ENCODE measurements at places on chromosomes 12 and 14. TPM values are rescaled to one million over a fixed set of nuclear protein-coding genes. Genes with fewer than 3 reads are reported as not detected.

The CLEC1A gene
- polyA plus RNA-seq: 4.3 TPM

DNA sequence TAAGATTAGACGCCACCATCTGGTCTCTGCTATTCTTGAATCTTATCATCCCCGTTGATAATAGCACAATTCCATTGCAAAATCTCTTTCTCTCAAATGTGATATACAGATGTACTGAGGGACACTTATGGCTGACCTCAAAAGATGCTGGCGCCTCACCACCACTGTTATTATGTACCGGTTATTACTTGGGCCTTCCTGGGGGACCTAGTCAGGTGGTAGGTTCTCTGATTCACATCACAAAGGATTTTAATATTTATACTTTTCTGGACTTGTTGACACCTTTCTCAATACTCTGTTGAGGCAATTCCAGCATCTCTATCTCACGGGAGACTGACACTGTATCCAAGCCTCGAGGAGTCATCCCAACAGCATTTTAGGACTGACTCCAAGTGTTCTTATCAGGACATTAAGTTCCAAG, 21.3 kb upstream of the FAM234B start:
- H3K27me3 ChIP-seq: peaks cover 3% of the 10 kb centered on the region
- H3K27ac ChIP-seq: no peak overlapping the region
- H3K4me1 ChIP-seq: no peaks in the 10 kb centered on the region
- H3K4me3 ChIP-seq: no peak overlapping the region

DNA sequence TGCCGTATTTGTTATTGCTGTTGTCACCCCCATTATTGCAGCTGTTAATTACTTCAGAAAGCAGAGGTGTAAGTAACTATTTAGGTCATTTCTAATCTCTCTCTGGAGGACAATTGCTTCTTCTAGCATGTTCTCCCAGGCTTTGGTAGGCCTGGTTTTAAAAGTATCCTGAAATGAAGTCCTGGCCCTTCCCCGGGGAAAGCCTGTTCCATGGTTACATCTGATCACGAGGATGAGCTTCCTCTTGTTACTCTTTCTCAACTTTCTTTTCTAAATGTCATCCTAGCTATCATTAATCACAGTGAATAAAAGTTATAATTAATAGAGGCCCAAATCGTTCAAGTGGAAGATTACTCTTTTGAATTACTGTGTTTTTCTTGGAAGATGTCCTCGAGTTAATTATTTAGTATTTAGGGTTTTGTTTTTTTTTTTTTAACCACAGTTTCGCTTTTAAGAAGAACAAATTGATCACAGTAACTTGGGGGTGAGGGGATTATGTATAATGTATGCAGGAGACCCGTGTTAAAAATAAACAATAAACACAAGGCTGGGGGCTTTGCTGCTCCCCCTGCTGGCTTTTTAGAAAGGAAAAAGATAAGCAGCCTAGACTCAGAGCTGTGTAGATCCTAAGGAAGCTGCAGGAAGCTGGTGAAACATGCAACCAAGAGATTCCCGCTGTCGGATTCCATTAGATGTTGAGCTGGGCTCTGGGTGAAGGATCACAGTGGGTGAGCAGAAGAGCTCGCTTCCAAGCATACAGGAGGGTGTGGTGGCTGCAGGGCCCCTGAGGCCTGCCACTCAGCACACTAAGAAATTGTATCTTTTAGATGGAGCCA, 420.1 kb downstream of the FUT8 start:
- no peak for DNase-seq
- no peaks in the 10 kb centered on the region for H3K36me3 ChIP-seq
- no peak overlapping the region for H3K27ac ChIP-seq
- no peaks in the 10 kb centered on the region for H3K27me3 ChIP-seq
- no peak overlapping the region for H3K4me3 ChIP-seq

- no peak for DNase-seq
- no peaks in the 10 kb centered on the region for H3K4me1 ChIP-seq
- no peak overlapping the region for H3K27ac ChIP-seq
- no peak overlapping the region for H3K4me3 ChIP-seq
- no peaks in the 10 kb centered on the region for H3K36me3 ChIP-seq
These were observed 41.7 kb downstream of the BICD1 start for GRCh38 chr12:32148372-32148771.

GRCh38 chr12:78406213-78406612, 458.4 kb upstream of the SYT1 start:
- no peaks in the 10 kb centered on the region for H3K27me3 ChIP-seq
- DNase-seq: no peak
- no peak overlapping the region for H3K27ac ChIP-seq

DNA sequence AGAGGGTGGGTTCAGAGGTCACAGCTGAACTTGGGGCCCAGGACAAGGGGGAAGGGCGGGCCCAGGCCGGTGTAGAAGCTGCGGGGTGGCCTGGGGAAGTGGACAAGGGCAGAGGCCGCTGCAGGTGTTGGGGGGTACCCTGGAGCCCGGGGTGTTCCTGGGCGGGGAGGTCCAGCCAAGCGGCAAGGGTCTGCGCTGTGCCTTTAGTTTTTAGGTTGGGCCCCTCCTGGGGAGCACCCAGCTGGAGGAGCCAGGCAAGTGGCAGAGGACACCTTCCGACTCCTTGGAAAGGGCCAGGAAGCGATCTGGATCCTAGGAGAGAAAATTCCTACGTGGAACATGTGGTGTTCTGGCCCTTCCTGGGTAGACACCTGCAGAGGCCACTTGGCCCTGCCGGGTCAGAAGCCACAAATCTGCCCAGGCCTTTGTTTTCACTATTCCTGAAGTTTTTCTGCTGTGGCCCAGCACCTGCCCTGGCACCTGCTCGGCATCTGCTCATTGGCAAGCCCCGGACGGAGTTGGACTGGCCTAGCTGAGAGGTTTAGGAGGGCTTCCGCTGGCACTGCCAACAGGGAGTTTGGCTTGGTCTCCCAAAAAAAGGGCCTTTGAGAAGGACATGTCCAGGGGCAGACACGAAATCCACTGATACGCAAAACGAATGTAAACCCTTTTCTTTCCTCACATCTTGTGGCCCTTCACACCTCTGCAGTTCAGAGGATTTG, 61.1 kb downstream of the SMUG1 start:
- H3K4me1 ChIP-seq: peaks cover 14% of the 10 kb centered on the region
- H3K27ac ChIP-seq: no peak overlapping the region
- peaks cover 99% of the 10 kb centered on the region for H3K27me3 ChIP-seq
- H3K4me3 ChIP-seq: peak overlapping the region; percentile 51
- H3K36me3 ChIP-seq: no peaks in the 10 kb centered on the region

GRCh38 chr12:48996794-48997718, 2.1 kb downstream of the DDN start:
- peaks cover 64% of the 10 kb centered on the region for H3K4me1 ChIP-seq
- H3K36me3 ChIP-seq: peaks cover 4% of the 10 kb centered on the region
- peak; percentile 78 for DNase-seq
- H3K4me3 ChIP-seq: peak overlapping the region; percentile 56
- peaks cover 60% of the 10 kb centered on the region for H3K27me3 ChIP-seq

DNA sequence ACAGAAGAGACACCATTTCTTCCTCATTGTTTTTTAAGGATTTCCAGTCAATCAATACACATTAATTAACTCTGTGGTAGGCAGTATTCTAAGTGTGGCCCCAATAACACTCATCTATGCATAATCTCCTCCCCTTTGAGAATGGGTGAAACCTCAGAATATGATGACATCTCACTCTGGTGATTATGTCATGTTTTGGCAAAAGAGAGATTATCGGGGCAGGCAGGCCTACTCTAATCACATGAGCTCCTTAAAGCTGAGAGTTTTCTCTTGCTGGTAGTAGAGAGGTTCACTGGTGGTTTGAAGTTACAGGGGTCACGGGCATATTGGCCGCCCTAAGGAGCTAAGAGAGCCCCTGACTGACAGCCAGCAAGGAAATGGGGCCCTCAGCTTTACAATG, 7.1 kb upstream of the LGMN start:
- DNase-seq: no peak
- no peak overlapping the region for H3K27ac ChIP-seq
- H3K27me3 ChIP-seq: no peaks in the 10 kb centered on the region
- H3K4me3 ChIP-seq: no peak overlapping the region
- no peaks in the 10 kb centered on the region for H3K36me3 ChIP-seq
- no peaks in the 10 kb centered on the region for H3K4me1 ChIP-seq

DNA sequence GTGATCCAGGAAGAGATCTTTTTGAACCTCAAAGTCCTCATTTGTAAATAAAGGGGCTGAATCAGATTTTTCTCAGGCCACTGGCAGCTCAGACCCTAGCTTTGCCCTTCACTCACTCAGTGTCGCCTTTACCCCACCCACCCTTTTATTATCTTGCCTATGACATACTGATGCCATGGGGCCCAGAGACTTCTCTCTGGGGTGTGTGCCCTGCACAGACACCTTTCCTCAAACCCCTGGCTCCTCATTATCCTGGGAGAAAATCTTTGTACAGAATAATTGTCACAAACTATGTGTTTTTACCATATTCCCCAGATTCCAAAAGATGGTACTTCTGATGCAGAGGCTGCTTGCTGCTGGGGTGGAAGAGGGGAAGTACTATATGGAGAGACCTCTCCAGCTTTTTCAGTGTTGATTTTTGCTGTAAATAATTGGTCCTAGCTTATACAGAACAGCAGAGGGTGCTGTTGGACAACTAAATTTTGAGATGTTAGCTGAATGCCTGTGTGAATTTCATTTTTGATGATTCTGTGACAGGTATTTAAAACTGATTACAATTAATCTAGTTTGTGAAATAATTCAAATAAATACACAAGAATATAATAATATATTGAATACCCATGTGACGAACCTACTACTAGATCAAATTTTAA, 53.9 kb upstream of the DCD start:
- peaks cover 3% of the 10 kb centered on the region for H3K27me3 ChIP-seq
- H3K4me1 ChIP-seq: no peaks in the 10 kb centered on the region
- no peak overlapping the region for H3K27ac ChIP-seq
- DNase-seq: no peak
- H3K36me3 ChIP-seq: no peaks in the 10 kb centered on the region

The RIN3 gene
- polyA plus RNA-seq: 9.0 TPM

- H3K36me3 ChIP-seq: no peaks in the 10 kb centered on the region
- no peaks in the 10 kb centered on the region for H3K27me3 ChIP-seq
- DNase-seq: no peak
- peaks cover 44% of the 10 kb centered on the region for H3K4me1 ChIP-seq
- no peak overlapping the region for H3K4me3 ChIP-seq
These were observed 158.2 kb downstream of the FOXN3 start for GRCh38 chr14:89258728-89259273.

DNA sequence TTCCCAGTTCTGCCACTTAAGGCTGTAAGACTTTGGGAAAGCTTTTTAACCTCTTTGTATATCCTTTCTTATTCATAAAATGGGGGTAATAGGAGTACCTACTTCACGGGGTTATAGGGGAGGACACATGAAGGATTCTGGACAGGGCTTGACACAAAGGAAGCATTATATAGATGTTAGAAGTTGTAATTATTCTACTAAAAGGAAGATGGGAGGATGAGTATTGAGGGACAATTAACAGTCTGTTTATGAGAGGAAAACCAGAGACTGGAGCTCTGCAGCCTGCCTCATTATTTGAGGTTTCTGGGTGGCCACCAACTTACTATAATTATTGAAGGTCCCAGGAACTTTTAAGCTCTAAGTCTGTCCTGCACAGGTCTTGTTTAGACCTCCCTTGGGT, 34.0 kb downstream of the PELI2 start:
- H3K4me3 ChIP-seq: no peak overlapping the region
- no peaks in the 10 kb centered on the region for H3K36me3 ChIP-seq
- DNase-seq: no peak

DNA sequence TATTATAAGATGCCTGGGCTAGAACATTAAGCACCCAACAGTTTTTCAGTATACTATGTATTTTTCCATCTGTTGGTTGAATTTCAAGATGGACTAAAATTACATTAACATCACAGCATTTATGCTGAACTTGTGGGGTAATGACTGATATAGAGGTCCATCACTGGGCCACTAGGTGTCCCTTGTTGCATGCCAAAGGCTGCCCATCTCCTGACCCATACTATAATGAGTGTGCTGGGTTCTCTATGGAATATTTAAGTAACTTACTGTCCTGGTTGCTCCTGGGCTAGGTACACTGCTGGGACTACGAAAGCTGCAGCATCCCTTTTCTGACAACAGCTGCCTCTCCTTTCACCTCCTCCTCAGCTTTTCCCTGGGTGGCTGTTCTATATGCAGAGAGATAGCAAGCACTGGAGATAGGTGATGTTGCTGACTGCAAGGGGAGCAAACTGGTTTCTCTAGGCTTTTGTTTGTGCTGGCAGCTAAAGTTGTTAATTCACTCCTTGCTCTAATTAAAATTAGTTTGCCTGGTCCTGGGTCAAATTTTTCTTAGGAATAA, 138.6 kb upstream of the TRHDE start:
- no peaks in the 10 kb centered on the region for H3K36me3 ChIP-seq
- H3K4me1 ChIP-seq: no peaks in the 10 kb centered on the region
- H3K27ac ChIP-seq: no peak overlapping the region
- DNase-seq: no peak

DNA sequence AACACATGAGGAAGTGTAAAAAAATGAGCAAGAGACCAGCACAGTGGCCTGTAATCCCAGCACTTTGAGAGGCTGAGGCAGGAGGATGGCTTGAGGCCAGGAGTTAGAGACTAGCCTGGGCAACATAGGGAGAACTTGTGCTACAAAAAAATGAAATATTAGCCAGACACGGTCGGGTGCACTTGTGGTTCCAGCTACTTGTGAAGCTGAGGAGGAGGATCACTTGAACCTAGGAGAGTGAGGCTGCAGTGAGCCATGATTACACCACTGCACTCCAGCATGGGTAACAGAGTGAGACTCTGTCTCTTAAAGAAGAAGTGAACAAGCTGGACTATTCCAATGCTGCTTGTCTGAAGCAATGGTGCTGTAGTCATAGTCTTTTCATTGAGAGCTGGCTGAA, 36.3 kb upstream of the MAP3K9 start:
- no peaks in the 10 kb centered on the region for H3K27me3 ChIP-seq
- no peak overlapping the region for H3K27ac ChIP-seq

The PLEKHD1 gene
- polyA plus RNA-seq: 0.01 TPM

- no peak overlapping the region for H3K27ac ChIP-seq
- peaks cover 12% of the 10 kb centered on the region for H3K4me1 ChIP-seq
- DNase-seq: no peak
- H3K36me3 ChIP-seq: no peaks in the 10 kb centered on the region
These were observed 50.6 kb downstream of the WDHD1 start for GRCh38 chr14:54976316-54976715.

The GUCY2C gene
- polyA plus RNA-seq: not detected

GRCh38 chr14:56390859-56391258, 188.7 kb upstream of the TMEM260 start:
- no peak for DNase-seq
- H3K4me1 ChIP-seq: peaks cover 5% of the 10 kb centered on the region
- H3K27ac ChIP-seq: no peak overlapping the region

The RHOJ gene
- polyA plus RNA-seq: 12.9 TPM

The NTF3 gene
- polyA plus RNA-seq: 1.1 TPM

The CNOT2 gene
- 26.9 TPM for polyA plus RNA-seq

The CGRRF1 gene
- polyA plus RNA-seq: 21.3 TPM

DNA sequence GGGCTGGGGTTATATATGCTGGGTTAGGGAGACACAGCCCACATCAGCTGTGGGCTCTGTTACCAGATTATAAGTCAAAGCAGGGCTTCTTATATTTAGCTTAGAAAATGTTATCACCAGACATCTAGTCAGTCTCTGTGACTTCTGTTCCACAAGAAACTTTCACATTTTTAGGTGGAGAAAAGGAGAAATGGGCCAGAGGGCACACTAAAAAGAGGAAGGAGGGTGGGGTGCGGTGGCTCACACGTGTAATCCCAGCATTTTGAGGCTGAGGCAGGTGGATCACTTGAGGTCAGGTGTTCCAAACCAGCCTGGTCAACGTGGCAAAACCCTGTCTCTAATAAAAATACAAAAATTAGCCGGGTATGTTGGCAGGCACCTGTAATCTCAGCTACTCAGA, 28.0 kb upstream of the SLC38A1 start:
- H3K4me3 ChIP-seq: no peak overlapping the region
- H3K27ac ChIP-seq: no peak overlapping the region
- peaks cover 5% of the 10 kb centered on the region for H3K4me1 ChIP-seq
- no peaks in the 10 kb centered on the region for H3K27me3 ChIP-seq
- DNase-seq: no peak

All from heart right ventricle (tissue), 16 donors.